GM04504 (cell line): ENCODE measurements at places on chromosomes 11 and 22.
A peak's percentile ranks its signal among the peaks of the same experiment; 100 is the strongest.

DNA sequence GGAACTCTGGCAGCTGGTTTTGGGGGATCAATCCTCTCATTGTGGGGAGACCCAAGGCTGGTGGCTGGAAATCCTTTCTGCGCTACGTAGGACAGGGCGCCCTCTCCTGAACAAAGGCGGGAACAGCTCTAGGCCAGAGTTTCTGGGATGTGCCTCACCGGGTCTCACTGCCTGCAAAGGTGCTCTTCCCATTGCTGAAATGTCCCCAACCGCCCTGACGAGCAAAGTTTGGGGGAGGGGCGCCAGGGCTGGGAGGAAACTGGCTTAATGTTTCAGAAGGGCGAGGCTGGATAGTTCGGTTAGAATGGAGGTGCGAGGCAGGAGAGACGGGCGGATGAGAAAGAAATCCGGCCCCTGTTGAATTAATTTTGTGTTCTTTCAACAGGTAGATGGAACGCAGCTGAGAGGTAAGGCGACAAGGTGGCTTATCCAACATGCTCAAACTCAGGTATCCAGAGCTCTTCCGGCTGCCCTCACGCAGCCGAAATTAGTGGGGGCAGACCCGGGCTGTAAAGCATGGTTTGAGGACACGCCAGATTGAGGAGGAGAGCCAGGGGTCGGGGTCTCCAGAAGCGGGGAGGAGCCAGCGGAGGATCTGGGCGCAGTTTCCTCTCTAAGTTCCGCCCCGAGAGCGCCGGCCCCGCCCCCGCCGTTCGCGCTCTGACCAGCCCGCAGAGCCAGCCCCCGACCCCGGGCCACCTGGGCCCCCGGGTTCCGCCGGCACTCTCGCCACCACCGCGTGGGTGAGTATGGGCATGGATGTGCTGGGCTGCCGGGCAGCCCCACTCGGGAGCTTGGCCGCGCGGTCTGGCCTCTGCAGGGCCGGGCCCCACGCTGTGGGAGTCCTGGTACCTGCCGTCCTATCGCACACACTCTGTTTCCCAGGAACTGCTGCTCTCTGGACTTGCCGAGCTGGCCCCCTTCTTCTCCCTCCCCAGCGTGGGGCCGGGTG, at the start of gene PGAP2:
TSS of gene PGAP2 (plus strand) at position 652 of the 952 bp plus-strand sequence. CDS start 2,700 bp downstream, outside the sequence.
- DNase-seq = no peak

GRCh38 chr22:39434243-39434653, 22.6 kb upstream of the MGAT3 start:
- DNase-seq = no peak

DNA sequence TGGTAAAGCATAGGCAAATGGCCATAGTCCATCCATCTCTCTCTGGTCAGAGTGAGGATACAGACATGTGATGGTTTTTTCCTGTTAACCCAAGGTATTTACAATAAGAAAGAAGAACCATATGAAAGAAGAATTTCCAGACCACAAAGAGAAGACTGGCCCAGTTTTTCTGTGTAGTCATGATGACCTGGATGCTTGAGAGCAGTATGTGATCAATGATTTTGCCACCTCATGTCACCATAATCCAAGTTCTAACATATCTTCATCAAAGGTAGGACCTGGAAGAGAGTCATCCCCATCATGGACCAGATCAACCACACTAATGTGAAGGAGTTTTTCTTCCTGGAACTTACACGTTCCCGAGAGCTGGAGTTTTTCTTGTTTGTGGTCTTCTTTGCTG, at the start of gene OR4D6:
TSS of gene OR4D6 (plus strand) at position 301 of the 400 bp plus-strand sequence. CDS start at position 301, 0 bp downstream.
- no peak for DNase-seq

- DNase-seq = no peak
Measured at GRCh38 chr11:68584097-68584496, 100.2 kb upstream of the GAL start.

GRCh38 chr22:48594016-48594756, 1233.5 kb downstream of the BRD1 start:
- DNase-seq = no peak

GRCh38 chr11:45094958-45095690, 51.3 kb upstream of the PRDM11 start:
- DNase-seq = no peak

- peak; percentile 12 for DNase-seq
Measured at GRCh38 chr22:30574997-30575671, 669 bp upstream of the GAL3ST1 start.

DNA sequence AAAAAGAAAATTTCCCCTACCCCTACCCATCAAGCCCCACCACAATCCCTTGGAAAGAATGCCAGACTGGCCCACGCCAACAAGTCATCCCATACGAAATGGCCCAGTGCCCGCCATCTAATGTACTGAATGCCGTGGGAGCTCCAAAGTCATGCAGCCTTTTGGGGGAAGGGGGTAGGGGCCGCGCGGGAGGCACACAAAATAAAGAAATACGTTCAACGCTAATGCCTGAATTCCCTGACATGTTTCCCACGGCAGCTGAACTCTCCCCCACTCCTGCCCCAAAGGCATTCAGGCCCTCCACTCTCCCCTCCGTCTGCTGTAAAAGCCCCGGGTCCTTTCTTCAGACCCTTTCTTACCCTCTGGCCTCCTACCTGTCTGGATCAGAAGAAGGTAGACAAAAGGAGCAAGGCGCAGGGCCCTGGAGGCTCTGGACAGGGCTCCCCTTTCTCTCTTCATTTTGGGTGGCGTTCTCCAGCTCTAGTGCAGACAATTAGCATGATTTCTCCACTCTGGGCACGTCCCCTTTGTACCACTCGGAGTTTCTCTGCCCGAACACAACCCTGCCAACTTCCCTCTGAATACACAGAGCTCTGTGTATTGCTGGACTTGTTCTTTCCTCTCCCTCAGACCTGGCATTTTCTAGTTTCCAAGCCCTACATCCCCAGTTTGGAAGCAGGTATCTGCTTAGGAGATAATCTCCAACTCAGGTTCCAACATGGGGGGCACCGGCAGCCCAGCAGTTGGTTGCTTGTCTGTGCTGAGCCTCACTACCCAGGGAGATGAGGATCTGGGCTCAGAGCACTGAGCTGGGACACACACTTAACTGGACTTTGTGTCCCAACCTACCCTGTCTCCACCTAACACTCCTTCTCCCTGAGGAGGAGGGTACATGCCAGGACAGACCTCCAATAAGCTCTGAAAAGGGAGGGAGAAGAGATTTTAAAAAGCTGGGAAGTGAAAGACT, at the start of gene HEPACAM:
TSS of gene HEPACAM (minus strand) at position 500 of the 967 bp plus-strand sequence. CDS start at position 459, 41 bp downstream.
- DNase-seq = no peak

- no peak for DNase-seq
Measured at GRCh38 chr22:20429254-20430100, 8.1 kb downstream of the SCARF2 start.

- DNase-seq = no peak
Measured at GRCh38 chr11:58934945-58935513, 4.3 kb upstream of the GLYATL1 start.

DNA sequence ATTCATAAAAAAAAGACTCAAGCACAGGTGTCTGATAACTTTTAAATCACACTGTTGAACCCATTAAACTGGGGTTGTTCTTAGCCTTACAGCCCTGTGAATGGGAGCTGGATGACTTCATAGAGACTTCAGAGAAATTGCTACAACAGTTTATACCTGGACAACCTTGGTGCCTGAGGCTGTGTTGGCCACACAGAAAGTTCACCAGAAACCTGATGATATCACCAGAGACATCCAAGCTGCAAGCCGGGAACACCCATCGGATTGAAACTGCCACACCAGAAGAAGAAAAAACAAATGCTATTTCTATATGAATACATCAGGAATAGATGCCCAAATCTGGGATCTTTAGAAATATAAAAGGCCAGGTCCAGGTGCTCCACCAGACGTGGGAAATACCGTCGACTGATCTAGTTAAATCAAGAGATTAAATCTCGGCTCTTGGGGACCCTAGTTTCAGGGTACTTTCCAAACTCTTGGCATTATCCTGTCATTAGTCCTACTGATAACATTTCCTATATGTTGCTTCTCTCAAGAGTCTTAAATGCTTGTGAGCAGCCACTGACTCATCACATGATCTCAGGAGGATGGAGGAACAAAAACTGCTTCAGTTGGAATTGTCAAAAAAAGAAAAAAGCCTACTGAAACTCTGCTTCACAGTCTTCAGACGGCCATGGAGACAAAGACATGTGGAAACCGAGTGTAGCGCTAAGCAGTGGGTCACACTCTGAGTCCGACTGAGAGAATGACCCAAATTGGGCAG, 28.6 kb upstream of the APOL5 start:
- no peak for DNase-seq

DNA sequence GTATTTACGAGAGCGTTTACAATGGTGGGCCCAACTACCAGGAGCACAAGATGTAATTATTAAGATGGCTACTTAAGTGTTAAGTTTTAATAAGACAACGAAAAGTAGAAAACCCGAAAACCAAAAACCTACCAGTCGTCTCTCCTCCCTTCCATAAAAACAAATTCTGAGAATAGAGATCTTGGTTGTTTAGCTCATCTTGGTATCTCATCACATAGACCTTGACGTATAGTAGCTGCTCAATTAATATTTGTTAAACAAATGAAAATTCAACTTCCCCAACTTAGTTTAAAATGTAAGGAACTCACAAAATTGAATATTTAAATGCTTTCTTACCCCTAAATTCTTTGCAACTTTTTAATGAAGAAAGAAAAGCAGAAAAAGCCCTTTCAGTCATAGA, 669 bp downstream of the KDM4D start:
- DNase-seq = no peak

DNA sequence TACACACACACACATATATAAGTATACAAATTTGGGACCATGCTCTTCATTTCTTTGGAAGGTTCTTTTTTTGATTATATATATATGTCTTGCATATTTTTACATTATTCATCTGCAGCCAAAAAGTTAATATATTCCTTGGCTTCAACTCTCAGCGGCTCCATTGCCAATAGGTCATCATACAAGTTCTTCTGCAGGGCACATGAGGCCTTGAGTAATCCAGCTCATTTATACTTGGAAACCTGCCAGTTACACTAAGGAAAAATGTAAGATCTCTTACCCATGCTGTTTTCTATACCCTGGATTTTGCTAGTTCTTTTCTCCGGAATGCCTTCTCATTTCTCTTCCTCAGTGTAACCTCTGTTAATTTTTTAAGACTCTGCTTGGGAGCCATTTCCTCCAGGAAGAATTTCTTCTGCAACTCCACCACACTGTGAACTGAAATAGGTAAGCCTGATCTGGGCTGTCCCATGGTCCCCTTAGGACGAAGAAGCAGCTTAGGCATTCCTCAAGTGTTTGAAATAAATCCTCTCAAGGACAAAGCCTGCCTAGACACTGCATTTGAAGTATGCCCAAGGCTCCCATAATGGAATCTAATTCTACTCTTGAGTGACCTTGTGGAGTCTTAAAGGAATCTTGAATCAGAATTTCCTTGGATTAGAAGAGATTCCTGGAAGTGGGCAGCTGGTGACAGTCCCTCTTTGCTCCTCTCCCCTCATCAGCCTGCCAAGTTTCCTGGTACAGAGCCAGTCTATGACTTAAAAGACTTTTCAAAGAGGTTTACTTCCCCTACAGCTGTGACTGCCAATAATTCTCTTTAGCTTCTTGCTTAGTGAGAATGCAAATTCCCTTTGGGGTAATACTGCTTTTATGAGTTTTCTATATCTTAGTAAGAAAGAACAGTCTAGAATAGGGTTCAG, 182.8 kb downstream of the C11orf87 start:
- no peak for DNase-seq

DNA sequence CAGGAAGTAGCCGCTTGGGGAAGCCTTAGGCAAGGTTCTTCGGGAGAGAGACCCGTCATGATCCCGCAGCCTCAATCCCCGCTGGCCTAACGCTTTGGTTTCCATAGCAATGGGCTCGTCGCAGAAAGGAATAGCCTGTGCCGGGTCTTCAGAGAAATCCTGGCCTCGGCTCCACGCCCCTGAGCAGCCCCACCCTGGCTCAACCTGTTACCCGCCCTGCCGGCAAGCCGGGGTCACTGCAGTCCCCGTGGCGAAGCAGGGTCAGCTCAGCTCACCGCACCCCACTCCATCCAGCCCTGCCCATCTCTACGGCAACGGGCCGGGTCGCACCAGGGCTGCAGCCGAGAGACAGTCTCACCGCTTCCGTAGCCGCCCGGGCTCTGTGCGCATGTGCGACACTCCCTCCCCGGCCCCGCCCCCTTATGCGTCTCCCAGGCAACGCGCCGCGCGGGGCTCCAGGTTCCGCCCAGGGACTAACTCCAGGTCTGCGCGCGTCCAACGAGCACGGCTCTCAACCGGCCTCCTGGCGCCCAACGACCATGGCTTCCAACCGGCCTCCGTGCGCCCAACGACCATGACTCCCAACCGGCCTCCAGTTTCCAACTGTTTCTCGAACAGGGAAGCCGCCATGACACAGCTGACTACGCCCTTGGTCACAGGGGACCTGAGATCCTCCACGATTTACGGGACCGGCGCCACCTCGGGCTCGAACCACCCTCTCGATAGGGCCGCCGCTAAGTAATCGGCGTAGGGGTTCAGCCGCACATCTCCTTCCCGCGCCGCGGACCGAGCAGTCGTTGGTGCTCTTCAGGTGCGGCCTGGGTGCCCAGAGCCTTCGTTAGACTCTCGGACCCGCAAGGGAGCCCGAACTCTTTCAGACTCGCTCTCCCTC, at the start of gene DUSP18:
TSS of gene DUSP18 (minus strand) at position 382 of the 892 bp plus-strand sequence. CDS start 3,872 bp downstream, outside the sequence.
- DNase-seq = peak; percentile 78

- no peak for DNase-seq
Measured at GRCh38 chr11:46117842-46118241, 3.4 kb downstream of the PHF21A start.

GRCh38 chr11:131392528-131393255, 22.3 kb downstream of the NTM start:
- no peak for DNase-seq

- DNase-seq = no peak
Measured at GRCh38 chr11:10878408-10879214, 20.8 kb upstream of the ZBED5 start.

DNA sequence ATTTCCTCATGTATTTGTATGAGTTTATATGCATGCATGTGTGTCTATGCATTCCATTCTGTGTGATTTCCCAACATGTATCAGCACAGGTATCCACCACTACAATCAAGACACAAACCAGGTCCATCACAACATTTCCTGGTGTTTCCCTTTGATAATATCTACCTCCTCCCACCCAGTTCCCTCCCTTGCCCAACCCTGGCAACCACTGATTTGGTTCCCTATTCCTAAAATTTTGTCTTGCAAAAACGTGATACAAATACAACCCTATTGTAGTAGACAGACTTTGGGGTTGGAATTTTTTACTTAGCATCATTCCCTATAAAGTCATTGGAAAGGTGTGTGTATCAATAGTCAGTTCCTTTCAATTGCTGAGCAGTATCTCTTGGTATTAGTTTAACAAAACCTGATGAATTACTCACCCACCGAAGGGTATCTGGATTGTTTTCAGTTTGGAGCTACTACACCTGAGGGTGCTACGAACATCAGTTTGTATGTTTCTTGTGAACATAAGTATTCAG, 51.8 kb upstream of the IGLL5 start:
- no peak for DNase-seq

DNA sequence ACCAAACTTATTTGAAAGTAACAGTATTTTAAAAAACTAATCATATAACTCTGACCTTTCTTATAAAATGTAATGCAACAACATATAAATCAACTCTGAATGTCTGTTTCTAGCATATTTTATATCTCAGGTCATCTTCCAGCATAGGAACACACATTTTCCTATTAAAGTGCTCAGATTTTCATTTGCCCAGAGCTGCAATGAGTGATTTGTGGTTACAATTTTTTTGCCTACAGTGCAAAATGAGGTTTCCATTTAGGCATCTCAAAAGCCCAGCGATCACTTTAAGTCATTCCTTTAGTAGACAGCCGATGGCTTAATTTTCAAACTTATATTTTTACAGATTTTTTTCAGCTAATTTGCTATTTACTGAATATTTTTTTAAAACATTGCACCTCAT, 1.0 kb downstream of the LYVE1 start:
- DNase-seq = no peak
